HuH-7 (cell line): ENCODE measurements at places on chromosomes 12 and 14.

DNA sequence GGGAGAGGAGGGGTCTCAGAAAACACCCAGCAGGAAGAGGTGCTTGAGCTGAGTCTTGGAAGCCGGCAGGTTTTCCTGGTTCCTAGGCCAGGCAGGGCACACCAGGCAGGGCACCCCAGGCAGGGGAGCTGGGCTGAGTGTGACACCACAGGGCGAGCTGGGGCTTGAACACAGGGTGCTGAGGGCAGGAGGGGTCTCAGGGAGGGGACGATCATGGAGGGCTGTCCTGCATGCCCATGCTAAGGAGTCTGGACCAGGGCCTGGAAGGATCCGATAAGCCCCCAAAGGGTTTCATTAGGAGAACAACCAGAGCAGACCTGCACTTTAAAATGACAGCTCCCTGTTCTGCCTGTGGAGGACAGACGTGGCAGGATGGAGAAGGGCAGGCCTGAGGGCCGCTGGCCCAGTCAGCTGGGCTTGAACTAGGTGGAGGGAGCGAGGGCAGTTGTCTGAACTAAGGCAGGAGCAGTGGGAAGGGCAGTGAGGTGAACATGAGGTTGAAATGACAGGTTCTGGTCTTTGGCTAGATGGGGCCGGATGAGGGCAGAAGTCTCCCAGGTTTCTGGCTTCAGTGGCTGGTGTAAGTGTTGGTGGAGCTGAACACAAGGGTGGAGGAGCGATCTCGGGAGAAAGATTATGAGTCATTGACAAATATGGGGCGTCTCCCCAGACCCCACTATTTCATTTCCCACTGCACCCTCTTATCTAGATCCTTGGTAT, 171.0 kb upstream of the PZP start:
- no peak for DNase-seq

DNA sequence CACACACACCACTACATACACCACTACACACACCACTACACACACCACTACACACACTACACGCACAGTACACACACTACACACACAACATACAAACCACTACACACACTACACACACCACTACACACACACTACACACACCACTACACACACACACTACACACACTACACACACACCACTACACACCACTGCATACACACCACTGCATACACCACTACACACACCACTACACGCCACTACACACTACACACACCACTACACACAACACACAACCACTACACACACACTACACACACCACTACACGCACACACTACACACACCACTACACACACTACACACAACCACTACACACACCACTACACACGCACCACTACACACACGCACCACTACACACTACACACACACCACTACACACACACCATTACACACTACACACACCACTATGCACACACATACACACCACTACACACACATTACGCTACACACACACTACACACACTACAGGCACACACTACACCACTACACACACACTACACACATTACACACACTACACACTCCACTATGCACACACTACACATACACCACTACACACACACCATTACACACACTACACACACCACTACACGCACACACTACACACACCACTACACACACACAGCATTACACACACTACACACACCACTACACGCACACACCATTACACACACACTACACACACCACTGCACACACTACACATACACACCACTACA, 12.5 kb downstream of the NOC4L start:
- DNase-seq = no peak

GRCh38 chr14:75496755-75497154, 25.5 kb upstream of the BATF start:
- no peak for DNase-seq

GRCh38 chr12:132475304-132476037, 14.5 kb upstream of the FBRSL1 start:
- no peak for DNase-seq

DNA sequence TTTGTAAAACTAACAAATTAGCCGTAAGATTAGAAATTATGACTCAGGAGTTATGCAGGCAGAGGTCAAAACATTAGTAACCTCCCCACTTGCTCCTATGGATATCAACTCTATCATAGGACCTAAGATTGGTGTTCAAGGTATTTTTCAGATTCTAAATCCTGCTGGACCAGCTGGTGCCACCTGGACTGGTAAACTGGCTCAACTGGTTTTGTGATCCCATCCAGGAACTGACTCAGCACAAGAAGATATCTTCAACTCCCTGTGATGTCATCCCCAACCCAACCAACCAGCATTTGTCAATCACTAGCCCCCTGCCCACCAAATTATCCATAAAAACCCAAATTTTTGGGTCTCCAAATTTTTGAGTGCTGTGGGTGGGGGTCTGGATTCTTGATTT, 98.1 kb upstream of the OR4E1 start:
- DNase-seq = no peak

DNA sequence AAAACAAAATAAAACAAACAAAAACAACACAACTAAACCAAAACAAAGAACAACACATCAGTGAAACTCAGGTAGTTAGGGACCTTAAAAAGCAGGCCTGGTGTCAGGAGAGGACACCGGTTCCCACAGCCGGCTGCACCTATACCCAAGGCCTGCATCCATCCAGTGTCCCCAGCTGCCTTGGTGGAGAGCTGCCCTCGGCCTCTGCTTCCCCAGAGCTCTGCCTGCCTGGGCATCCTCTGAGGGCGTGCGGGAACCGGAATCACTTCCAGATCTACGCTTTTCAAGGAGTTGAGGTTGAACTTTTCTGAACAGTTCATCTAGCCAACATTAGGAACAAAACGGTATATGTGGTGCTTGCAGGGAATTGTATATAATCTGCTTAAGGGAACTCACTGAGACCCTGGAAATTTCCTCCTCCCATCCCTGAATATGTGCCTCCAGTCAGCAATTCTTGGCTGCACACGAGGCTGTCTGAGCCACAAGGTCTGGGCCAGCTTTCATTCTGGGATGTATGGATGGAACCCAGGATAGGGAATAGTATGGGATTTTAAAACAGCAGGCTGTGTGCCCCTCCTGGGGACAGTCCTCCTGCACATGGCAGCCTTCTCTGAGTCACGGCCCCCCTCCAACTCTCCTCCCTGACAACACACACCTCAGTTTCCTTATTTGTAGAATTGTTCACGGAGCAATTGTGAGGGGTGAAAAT, 319.0 kb upstream of the RTL1 start:
- DNase-seq = no peak

DNA sequence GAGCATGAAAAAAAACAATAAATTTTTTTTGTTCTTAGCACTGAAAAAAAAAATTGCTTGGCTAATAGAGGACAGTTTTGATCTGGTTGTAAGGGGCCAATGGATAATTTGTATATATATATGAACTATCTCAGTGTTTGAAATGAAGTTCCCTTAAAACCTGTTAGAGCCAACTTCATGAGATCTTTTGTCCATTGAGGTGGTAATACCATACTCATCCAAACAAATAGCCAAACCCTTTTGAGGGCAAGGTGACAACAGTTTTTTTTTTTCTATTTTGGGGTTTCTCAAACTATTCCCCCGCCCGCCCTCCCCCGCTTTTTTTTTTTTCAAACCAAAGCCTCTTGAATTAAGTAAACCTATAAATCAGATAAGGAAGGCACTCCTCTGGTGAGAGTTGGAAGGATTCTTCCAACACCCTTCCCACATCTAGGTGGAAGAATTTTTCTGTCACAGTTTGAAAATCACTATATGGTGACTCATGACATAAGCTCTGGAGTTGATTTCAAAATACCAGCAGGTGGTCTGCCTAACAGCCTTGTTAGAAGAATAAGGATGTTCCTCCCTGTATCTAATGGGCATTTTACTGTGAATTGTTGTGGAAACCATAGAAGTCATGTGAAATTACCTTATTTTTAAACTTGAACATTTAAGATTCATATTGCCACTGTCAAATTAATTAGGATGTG, 10.2 kb downstream of the ARHGAP5 start:
- DNase-seq = no peak

DNA sequence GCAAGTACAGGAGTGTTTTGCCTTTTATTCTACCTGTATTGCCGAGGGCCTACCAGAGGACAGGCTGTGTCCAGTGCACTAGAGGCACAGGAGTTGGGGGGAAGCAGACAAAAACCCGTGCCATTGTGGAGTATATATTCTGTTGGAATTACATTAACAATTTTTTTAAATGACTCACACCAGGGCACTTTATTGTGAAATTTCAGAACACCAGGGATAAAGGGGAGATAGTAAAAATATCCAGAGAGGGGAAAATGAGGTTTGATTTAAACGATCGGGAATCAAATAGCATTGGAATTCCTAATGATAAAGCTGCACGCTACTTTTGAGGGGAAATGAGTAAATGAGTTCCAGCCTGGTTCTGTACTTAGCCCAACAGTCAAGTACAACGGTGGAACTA, 123.2 kb downstream of the PELI2 start:
- no peak for DNase-seq

DNA sequence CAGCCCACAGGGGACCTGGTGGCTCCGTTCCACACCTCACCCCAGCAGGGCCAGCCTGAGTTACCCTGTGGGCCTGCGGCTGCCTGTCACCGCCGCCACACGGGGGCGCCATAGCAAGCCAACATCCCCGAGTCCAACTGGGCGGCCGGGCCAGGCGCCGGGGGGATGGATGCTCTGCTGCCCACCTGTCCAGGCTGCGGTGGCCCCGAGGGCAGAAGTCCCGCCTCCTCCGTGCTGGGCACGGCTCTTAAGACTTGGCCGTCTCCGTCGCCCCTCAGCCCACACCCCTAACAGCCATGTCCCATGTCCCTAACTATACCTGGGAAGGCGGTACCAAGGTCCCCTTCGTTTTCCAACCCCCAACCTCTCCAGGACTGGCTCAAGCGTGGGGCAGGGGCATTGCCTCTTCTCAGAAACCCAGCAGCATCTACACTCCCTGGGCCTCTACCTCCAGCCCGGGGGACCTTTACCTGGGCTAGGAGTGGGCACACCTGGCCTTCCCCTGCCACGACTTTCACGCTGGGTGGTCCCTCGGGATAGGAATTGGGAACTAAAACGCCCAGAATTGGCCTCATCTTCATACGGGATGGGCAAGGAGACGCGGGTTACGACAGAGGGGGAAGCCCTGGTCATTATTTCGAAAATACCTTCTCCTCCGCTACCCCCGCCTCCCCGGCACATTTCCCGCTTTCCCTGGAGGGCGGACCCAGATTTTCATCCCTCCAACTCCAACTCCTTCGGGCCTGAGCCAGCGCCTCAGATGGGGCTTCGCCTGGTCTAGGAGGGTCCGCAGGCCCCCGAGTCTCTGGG, 1.1 kb upstream of the CYP46A1 start:
- peak; percentile 93 for DNase-seq

- no peak for DNase-seq
Observed at GRCh38 chr12:120735181-120735580, 9.6 kb downstream of the ACADS start.

- DNase-seq = no peak
Observed at GRCh38 chr14:71250791-71251190, 343.5 kb downstream of the PCNX1 start.

- DNase-seq = no peak
Observed at GRCh38 chr12:83102499-83102898, 415.8 kb downstream of the TMTC2 start.

- no peak for DNase-seq
Observed at GRCh38 chr12:69502345-69503081, 32.3 kb downstream of the FRS2 start.

DNA sequence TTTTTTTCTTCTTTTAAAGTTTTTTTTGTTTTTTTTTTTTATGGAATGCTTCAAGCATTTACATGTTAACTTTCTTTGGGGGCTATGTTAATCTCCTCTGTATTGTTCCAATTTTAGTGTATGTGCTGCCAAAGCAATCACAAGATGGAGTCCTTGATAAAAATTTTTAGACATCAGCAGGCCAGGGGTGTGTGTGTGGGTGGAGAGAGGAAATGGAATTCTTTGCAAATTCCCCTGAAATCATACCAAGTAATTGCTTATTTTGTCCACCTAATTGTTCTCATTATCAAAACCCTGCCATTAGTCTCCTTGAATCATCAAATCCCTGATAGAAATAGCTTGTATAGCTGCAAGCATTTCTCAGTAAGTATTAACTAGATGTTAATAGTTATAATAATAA, 21.7 kb downstream of the RNF212B start:
- DNase-seq = no peak

DNA sequence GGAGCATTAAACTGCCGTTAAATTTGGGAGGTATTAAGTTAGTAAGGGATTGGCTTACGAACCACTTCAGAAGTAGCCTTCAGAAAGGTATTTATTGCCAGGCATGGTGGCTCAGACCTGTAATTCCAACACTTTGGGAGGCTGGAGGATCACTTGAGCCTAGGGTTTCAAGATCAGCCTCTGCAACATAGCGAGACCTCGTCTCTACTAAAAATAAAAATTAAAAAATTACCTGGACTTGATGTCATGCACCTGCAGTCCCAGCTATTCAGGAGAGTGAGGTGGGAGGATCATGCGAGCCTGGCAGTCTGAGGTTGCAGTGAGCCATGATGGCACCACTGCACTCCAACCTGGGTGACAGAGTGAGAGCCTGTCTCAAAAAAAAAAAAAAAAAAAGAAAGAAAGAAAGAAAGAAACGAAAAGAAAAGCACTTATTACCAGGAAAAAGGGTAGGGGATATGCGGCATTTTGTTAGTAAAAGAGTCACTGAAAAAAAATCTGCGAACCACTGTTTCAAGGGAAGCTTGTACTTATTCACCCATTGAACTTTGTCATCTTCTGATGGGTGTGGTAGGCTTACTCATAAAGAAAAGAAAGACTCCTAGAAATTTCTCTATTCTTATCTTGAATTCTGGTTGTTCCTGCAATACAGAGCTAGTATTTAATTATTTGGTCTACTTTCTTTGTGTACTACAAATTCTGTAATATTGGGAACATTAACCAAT, 33.6 kb upstream of the PLEKHA5 start:
- no peak for DNase-seq

GRCh38 chr14:103065861-103066260, 8.5 kb upstream of the CDC42BPB start:
- no peak for DNase-seq

- DNase-seq = no peak
Observed at GRCh38 chr14:92122761-92123160, 992 bp downstream of the CPSF2 start.

- DNase-seq = no peak
Observed at GRCh38 chr14:75907756-75908359, 73.9 kb downstream of the TGFB3 start.

- DNase-seq = no peak
Observed at GRCh38 chr12:57096099-57096572, 7.2 kb downstream of the NAB2 start.

DNA sequence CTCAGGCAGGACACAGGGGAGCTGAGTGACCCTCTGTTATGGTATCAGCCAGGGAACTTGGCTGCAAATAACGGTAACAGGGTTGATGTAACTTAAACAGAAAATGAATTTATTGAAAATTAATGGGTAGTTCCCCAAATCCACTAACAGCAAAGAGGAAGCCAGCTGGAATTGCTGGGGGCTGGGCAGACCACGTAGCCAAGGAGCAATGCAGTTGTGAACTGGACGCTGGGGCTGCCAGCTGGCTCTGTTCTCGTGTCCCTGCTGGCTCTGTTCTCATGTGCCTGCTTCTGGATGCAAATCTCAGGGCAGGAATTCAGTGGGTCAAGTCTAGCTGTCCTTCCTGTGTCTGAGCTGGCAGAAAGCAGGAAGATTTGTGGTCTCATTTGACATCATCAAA, 1383.3 kb upstream of the TMEM132C start:
- DNase-seq = no peak
